ENCODE measurements at places on chromosomes 2 and 18.

DNA sequence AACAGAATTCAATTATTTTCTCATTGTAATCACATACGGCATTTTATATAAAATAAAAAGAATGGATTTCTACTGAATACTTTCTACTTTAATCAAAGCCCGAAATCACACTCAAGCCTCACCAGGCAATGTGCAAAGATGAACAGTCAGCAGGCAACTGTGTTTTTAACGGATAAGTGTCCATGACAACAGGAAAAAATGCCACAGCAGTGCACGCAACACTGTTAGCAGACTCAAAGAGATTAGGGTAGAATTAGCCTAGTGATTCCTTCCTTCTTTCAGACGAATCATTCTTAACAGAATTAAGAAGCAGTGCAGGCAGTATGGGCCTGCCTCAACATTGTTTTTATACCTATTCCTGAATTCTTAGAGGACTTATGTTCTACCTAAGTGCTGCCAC is 135.6 kb downstream of the CDH2 start:
- DNase-seq: no peak

- DNase-seq: no peak
Observed at GRCh38 chr18:11163665-11164064, 14.3 kb upstream of the PIEZO2 start.

DNA sequence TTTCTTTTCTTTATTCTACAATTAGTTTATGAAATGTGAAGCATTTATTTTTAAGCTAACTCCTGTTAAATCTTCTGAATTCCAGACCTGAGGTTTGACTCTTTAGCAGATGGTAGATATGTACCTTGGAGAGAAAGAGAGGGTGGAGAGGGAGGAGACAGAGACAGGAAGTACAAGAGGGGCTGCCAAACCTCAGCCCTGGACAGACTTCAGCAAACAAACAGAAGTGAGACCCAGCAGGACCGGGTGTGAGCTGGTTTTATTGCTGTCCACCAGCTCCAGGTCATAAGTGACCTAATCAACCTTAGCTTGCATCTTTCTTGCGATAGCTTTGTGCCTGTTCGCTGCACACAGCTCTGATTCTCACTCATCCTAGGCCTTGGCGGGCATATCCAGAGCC is 168.6 kb downstream of the CNTNAP5 start:
- DNase-seq: no peak

GRCh38 chr2:66575625-66576310 is 140.8 kb downstream of the MEIS1 start:
- no peak for DNase-seq

GRCh38 chr2:174957050-174957449 is 48.1 kb downstream of the CHN1 start:
- DNase-seq: no peak

- no peak for DNase-seq
Observed at GRCh38 chr2:233082222-233082930, 22.2 kb downstream of the INPP5D start.

DNA sequence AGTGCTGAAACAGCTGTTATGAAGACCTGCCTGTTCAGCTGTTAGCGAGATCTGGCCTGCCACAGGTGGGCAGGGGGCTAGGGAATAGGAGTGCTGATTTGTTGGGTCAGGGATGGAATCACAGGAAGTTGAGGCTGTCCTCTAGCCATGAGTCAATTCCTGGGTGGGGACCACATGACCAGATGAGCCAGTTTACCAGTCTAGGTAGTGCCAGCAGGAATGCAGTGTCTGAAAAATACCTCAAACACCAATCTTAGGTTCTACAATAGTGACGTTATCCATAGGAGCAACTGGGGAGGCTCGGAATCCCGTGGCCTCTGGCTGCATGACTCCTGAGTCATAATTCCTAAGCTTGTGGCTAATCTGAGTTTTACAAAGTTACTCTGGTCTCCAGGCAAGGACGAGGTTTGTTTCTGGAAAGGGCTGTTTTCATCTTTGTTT is 44.9 kb downstream of the DYSF start:
- no peak for DNase-seq

DNA sequence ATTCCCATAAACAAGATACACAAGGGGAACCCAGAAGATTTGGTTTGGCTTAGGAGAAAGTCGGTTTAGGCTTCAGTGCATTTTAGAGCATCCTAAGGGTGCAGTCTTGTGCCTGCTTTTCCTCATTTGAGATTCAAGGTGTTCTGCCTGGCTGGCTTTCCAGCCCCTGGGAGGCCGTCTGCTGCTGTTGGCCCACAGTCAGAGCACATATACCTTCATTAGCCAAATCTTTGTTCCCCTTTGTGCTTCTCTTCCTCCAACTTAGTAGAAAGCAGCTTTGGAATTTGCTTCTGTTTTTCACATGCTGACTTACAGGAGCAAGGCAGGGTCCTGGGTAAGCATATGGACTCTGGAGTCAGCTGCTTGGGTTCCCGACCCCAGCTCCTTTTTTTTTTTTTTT is 477.1 kb upstream of the TCF4 start:
- DNase-seq: no peak

DNA sequence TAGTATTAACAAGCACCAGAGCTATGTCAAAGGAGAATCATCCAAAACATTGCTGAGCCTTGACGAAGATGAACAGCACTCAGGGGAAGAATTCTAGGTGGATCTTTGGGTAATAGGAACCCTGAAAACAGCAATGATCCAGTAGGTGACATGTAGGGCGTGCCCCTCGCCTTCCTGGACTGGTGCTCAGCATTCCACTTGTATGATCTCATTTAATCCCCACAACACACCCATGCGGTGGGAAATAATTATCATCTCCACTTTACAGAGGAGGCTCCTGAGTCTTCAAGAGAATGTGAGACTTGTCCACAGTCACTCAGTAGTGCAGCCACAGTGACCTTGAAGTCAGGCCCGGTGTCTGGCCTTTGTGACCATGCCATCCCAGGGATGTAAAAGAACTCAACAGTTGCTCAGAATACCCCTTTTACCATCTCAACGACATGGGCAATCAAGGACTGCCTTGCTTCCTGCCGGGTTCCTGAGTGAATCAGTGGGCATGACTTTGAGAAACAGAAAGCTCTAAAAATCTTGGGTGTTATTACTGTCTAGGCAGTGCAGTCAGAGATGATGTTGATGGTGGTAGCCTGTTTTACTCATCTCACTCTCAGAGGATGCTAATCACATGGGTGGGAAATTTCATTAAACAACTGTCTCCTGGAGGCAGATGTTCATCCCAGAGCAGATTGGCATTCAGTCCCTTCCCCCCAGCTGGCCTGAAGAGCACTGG is 161.6 kb downstream of the BCL11A start:
- DNase-seq: no peak

- no peak for DNase-seq
Observed at GRCh38 chr2:111535404-111535803, 348.6 kb downstream of the ANAPC1 start.

GRCh38 chr18:6811816-6812215 is 82.3 kb downstream of the ARHGAP28 start:
- no peak for DNase-seq

DNA sequence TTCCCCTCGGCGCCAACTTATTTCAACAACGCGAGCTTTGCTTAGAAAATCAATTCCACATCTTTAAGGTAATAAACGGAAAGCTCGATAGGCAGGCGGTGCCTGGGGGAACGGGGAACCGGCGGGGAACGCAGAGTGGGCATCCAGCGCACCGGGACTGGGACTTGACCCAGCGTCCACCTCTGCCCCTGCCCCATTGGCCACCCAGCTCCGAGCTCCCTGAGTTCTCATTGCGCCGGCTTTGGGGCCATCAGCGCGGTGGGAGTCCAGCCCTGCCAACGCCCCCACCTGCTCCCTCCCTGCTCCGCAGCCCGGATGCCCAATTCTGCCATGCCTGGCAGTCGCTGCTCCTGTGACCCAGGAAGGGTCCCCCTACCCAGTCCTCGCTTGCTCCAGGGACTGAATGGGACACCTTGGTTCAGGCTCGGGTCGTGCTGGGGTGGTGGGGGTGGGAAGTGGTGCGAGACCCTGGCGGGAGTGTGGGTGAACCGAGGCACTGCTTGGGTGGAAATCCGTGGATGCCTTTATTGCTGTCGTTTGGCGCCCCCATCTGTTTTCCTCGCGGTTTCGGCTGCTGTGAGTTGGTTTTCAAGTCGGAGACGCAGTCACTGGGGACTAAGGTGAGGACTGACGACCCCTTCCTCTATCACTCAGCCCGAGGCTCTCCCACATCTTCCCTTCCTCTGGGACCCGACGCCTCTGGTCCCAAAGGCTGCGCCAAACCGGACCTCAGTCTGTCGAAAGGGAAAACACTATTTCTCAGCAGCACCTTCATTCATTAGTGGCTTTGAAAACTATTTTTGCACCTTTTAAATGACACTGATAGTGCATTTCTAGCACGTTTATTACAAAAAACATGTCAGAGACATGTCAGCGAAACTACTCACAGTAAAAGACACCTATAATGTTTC is 2.4 kb upstream of the EVX2 start:
- DNase-seq: no peak

DNA sequence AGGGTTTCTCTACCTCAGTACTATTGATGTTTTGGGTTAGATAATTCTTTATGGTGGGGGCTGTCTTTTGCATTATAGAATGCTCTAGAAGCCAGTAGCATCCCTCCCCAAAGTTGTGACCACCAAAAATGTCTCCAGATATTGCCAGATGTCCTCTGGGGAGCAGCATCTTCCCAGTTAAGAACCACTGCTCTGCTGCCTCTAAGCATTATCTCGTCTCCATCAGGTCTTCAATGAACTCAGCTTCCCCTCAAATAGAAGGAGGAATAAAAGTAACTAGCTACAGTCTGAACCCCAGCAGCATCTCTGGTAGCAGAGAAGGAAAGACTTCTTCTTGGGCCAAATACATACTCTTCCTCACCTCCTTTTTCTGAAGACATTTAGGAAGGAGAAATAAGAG is 244.1 kb downstream of the AGPS start:
- DNase-seq: no peak

DNA sequence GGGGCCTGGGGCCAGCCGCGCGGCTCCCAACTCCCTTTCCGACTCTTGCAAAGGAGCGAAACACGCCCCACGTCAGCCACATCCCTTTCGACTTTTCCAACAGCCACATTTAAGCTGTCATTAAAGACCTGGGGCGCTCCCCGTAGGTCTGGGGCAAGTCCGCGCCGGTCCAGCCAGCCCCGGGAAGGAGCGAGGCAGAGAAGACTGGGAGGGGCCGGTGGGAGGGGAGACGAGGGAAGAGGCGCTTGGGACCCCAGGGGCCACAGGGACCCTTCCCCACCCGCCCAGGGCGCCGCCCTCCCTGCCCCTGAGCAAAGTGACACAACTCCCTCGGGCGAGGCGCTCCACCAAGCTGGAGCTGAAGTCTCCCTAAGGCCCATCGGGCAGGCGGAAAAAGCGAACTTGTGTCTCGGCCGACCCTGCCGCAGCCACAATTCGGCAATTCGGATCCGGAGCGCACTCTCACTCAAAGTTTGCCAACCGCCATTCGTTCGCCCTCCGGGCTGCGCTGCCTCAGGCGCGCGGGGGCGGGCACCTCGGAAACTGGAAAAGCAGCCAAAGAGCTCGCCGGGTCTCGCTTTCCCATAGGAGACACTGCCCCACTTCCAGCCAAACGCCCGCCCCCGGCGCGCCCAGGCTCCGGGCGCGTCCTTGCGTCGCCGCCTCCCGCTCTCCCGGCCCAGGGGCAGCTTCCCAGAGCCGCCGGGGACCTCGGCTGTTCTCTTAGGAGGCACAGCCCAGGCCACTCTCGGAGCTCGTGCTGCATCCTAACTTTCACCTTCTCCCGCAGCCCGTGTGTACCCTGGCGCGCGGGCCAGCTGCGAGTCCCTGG is 1.1 kb upstream of the KCTD1 start:
- no peak for DNase-seq

DNA sequence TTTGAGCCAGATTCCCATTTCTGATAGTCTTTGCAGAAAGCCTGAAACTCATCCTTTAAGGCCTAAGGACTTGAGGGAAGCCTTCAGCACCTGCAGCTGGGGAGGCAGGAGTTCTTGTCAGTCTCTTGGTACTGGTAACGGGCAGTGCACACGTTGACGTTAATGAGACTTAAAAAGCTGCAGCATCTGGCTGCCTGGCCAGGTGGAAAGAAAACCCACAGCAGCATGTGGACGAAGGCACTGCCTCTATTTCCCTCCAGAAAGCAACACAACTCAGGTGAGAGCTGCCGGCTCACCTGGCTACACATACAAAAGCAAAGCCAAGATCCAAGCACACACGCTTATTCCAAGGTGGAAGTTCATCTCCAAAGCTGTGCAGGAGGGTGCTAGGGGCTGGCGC is 178.8 kb downstream of the ANAPC1 start:
- no peak for DNase-seq

- no peak for DNase-seq
Observed at GRCh38 chr2:118322406-118322805, 234.1 kb downstream of the INSIG2 start.

GRCh38 chr2:64114063-64114911 is 29.9 kb downstream of the PELI1 start:
- no peak for DNase-seq

DNA sequence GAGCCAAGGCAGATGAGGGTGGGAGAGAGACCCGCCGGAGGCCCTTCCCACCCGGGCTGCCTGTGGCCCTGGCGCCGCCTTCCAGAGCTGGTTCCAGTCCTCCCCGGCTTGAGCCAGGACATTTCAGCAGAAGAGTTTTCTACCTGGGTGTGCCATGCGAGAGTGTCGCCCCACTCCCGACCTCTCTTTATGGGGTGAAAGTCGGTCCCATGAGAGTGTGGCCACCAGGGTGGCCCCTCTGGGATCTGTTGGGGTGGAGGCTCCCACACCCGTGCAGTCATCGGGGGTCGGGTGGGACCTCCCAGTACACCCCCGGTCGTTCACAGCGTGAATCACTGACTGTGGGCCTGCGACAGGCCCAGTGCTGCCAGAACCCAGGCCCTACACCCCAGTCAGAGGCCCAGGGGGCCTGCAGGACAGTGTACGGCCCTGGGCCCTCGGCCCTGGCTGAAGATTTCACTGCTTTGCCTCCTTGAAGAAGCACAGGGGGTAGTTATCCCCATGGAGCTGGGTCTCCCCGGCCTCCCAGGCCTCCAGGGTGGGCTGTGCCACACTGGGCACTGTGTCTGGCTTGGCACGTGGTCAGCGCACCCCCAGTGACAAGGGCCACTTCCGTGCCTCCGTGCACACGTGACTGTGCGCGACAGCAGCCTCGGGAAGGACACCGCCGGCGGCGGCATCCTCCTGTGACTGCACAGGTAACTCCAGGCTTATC is 5.9 kb downstream of the NFATC1 start:
- DNase-seq: no peak

DNA sequence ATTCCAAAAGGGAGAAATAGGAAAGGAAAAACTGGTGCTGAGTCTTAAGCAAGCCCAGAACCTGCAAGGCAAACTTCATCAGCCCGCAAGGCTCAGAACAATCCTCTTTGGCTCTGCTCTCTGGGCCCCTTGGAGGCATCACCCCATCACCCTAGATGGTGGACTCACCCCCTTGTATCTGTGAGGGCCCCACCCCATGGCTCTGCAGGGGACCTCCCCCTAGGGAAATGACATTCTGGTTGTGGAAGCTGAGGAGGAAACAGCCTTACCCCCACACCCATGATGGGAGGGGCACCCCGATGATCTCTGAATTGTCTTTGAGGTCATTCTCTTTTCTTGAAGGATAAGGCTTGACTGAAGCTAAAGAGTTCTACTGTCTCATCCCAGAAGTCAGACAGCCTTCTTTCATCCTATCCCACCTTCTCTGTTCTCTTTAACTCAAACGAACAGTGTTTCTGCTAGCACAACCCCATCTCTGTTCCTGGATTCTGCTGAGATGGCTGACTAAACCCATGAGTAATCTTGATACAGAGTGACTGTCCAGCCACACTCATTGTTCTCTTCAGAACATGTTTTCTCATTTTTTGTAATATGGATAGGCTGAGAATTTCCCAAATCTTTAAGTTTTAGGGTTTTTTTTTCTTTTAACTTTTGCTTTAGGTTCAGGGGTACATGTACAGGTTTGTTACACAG is 492.1 kb upstream of the MYT1L start:
- no peak for DNase-seq

Data from NT2/D1 (cell line).